ENCODE measurements at places on chromosomes 16 and 17.
A peak's percentile ranks its signal among the peaks of the same experiment; 100 is the strongest.

- DNase-seq = no peak
Measured at GRCh38 chr16:23008041-23008440, 141.2 kb downstream of the USP31 start.

DNA sequence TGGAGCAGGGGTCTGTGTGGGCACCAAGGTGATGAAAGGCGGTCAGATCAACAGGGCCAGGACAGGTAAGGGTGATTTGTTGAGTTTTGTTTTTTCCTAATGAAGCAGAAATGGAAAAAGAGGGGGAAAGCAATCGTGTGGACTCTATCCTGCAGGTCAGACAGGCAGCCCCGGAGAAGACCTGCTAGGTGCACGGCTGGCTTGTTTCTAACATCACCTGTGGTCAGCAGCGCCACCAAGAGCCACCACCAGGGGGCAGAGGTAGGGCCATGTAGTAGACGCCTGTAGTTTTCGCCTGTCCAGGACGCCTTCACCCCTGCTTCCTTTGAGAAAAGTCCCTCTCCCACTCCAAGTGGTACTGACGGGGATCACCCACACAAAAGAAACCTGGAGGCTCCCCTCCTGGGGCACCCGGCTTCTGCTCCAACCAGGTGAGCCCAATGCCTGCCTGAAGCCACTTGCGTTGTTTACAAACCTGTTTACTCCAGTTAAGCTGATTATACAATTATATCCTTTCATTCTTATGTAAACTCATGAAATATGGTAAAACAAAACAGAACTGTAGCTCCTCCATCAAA is 54.2 kb upstream of the SEC14L1 start:
- peak; percentile 80 for DNase-seq

- no peak for DNase-seq
Measured at GRCh38 chr16:3063625-3064386, 1.6 kb upstream of the IL32 start.

- no peak for DNase-seq
Measured at GRCh38 chr16:19846436-19846835, 38.2 kb downstream of the GPRC5B start.

- no peak for DNase-seq
Measured at GRCh38 chr17:7838090-7839075, 4.4 kb downstream of the KDM6B start.

GRCh38 chr17:47813512-47814031 is 8.0 kb downstream of the OSBPL7 start:
- peak; percentile 48 for DNase-seq

GRCh38 chr17:31541559-31541958 is 150.1 kb downstream of the RAB11FIP4 start:
- DNase-seq = peak; percentile 60

DNA sequence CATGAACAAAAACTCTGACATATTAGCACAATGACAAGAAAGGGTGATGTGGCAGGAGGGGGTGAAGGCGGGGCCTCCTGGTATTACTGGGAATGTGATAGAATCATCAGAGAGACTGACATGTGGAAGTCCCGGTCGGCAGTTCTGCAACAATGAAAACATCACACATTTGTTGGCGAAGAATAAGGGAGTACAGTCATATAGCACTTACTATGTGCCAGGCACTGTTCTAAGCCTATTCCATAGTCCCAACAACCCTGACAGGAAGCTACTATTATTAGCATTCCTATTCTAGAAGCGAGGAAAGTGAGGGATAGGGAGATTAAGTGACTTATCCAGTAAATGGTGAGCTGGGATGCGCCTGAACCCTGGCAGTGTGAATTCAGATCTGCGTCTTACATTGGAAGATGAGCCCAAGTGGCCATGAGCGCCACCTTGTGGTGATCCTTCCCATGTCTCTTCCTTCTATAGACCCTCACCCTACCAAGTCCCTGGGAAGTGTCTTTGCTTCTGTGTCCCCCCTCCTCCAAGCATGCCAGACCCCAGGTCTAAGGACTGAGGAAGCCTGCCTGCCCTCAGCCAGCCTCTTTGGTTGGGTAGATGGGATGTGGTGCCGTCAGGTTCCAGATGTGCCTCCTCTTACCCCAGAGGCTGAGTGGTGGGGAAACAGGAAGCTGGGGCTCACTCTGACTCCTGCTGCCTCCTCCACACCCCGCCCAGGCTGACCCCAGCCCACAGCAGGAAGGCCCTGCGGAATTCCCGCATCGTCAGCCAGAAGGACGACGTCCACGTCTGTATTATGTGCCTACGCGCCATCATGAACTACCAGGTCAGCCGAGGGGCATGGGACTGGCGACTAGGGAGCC is 14.0 kb downstream of the FMNL1 start:
- DNase-seq = peak; percentile 73

- no peak for DNase-seq
Measured at GRCh38 chr16:46555951-46556350, 65.2 kb downstream of the SHCBP1 start.

- no peak for DNase-seq
Measured at GRCh38 chr17:60422162-60422665, at the start of gene CHCT1. Gene CHCT1 (plus strand): TSS chr17:60422489. CDS start chr17:60422593, 104 bp downstream.

DNA sequence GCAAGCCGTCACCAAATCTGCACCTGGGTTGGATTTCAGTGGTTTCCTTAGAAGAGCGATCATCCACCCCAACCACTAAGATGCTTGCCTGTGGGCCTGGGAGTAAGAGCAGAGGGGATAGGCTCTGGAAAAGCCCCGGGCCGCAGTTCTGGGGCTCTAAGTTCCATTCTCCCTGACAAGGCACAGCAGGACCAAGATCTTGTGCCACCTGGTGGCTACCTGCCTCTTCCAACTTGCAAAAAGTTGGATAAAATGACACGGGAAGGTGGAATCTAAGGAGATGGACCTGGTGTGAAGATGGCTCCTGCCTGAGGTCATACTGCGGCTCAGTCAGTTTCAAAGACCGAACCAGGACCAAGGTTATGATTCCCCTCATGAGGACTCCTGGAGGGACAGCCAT is 42.3 kb downstream of the ABCC12 start:
- DNase-seq = no peak

- no peak for DNase-seq
Measured at GRCh38 chr17:65417406-65418221, 143.8 kb downstream of the AXIN2 start.

DNA sequence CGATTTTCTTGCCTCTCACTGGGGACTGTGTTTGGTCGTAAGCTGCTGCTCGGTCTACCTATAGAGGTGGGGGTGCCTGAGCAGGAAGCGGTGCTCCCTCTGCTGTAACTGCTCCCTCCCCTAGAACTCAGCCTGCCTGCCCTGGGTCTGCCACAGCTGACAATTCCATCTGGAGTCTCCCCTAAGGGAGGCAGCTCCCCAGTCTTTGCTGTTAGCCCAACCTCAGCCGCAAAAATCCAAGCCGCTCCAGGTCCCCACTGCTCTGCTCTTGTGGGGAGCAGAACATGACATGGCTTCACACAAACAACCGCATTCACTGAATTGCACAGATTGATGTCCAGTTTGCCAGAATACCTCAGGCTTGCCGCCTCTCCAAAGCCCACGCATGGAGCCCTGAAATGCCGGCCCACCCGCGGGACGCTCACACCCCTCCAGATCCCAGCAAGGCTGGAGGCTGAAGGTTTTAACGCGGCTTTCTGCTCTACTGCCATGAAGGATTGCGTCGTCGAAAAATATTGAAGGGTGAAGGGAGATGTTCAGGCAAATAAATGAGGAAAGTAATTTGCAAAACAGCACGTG is 221.5 kb upstream of the FOXF1 start:
- DNase-seq = no peak

- DNase-seq = no peak
Measured at GRCh38 chr17:29049541-29050145, 6.7 kb downstream of the PIPOX start.

DNA sequence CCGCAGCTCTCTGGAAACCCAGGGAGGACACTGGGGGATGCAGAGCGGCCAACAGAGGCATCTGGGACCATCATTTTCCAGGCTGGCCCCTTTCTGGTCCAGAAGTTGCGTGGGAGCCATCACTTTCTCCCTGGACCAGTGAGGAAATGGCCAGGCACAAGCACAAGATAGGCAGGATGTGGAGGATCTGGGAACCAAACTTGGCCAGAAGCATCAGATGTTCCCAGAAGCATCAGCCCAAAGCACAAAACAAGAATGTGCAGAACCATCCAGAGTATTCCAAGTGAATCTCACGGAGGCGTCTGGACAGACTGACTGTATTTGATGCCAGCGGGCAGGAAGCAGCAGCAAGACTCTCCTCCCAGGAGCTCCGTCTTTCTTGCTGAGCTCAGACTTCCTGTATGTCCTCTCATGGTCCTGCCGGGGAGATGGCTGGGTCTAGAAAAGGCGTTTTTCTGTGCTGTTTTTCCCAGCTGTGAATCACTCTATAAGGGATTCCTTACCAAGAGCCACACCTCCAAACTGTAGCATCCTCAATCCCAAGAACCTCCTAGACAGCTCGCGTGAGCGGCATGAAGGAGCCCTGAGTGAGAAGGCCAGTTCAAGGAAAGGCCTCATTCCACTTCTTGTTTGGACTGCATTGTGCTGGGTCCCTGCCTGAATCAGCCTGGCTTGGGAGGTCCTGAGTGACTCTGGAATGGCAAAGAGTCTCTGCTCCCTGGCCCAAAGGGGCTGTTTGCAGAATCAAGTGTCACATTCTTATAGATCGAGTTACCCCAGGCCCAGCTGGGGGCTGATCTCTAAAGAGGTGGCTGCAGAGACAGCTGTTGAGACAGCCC is 49.5 kb upstream of the MTSS2 start:
- DNase-seq = no peak

- no peak for DNase-seq
Measured at GRCh38 chr17:15340966-15341365, 431 bp downstream of the TEKT3 start.

- no peak for DNase-seq
Measured at GRCh38 chr17:28573040-28573380, 1.7 kb upstream of the PIGS start.

DNA sequence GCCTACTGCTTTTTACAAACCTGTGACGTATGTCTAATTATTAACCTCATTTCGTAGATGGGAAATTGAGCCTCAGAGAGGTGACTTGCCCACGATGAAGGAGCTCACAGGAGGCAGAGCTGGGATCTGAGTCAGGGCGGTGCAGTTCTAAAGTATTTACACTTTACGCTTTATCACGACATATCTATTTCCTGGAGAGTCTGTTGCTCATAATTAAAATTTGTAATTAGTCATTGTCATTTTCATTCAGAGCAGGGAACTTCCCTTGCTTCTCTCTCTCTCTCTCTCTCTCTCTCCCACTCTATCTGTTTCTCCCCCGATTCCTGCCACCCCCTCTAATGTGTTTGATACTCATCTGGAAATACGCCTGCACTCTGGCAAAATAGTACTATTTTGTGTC is 5.9 kb downstream of the SLC5A11 start:
- DNase-seq = no peak

GRCh38 chr16:1300664-1301476 is 8.6 kb upstream of the UBE2I start:
- DNase-seq = peak; percentile 81

Data from pancreas (tissue), 10 donors.